KG1 (cell line): ENCODE measurements at places on chromosomes 1 and 21.
A peak's percentile ranks its signal among the peaks of the same experiment; 100 is the strongest.

- no peak for DNase-seq
Observed at GRCh38 chr21:31576428-31576827, 83.1 kb upstream of the SOD1 start.

DNA sequence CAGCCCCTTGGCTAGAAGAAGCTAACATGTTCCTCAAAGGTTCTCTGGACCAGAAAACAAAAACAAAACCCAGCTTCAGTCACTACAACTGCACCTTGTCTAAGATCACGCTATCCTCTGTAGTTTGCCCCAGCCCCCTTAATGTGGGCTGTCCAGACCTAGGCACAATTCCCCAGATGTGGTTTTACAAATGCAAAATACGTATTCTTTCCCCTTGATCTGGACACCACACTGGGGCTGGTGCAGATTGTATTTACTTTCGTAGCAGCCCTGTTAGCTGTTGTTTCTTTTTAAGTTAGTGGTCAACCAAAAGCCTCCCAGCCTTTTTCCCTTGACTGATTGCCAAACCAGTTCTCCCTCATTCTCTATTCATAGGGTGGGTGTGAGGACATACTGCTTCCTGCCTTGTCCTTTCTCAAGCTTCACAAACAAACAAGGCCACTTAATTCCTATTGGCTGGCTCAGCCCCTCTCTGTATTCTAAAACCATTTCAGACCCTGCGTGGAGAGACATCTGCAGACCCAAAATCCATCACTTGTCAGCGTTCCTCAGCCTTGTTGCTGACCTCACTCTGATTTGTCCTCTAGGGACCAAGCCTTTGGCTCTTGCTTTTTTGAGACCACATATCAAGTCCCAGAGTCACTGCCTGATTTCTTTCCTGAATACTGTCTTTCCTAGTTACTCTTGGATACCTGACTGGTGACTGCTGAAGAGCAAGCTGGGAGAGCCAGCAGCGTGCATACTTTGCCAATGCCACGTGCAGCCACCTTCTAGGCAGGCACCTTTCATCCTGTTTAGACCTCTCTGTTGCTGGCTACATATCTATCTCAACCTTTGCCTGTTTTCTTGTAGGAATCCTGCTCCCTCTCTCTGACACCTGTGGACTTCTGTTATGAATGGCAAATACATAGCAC, 96.4 kb upstream of the RAB3GAP2 start:
- no peak for DNase-seq

DNA sequence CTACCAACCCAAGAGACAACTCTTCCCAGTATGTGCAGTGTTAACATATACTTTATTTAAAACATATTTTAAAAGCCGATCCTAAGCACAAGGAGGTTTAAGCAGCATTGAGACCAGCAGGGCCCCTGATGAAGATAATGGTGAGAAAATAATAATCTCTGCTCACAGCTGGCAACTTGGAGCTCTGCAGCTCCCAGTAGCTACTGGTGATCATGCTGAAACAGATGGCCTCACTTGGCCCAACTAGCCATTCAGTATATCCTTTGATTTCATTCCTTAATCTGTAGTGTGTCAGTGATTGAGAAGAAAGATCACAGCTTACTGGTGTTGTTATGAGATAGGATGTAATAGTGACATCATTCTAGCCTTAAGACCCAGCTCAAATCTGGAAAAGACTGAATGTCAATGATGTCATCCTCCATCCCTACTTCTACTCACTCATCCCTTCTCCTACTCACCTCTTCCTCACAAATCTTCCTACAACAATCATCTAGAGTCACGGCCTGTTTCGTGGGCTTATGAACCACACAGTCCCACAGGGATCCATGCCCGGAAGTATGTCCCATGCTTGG, 817.9 kb downstream of the PLA2G4A start:
- DNase-seq: no peak

DNA sequence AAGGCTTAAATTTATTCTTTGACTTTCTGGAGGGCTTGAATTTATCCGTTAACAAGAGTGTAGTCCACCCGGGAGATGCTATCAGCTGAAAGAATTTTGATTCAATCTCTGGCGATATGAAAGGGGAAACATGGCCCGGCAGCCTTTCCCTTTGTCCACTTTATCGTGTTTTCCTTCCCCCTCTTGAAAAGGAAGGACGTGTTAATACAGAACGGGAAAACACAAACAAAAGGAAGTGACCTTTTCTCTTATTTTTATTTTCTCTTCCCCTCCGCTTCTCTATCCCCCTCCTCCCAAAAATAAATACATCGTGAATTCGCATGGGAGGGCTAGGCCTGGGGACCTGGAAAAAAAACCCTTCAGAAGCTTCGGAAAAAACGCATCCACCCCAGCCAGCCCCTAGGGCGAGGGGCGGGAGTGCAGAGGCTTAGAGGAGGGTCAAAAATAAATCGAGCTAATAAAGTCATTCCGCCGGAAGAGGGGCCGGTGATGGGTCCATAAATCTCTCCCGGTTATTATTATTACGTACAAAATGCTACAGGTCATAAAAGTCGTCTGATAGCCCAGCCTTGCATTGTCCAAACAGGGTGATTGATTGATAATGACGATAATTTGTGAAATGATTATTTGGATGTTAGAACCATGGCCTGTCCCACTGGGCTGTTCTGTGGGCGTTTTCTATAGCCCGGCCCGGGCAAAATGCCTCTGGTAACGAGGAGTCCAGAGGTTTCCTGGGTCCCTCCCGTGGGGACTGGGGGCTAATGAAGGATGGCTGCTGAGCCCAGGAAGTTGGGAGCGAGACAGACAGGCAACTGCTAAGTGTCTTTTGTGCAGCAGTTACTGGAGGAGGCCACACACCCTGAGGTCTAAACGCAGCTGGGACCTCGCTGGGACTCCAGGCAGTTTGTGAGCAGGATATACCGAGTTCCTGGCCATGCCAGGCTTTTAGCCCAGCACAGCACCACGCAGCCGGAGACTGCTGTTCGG, 179.4 kb downstream of the PRDM16 start:
- no peak for DNase-seq

- no peak for DNase-seq
Observed at GRCh38 chr1:192555399-192555798, 20.2 kb upstream of the RGS1 start.

- no peak for DNase-seq
Observed at GRCh38 chr21:16583556-16583955, 853.8 kb downstream of the USP25 start.

DNA sequence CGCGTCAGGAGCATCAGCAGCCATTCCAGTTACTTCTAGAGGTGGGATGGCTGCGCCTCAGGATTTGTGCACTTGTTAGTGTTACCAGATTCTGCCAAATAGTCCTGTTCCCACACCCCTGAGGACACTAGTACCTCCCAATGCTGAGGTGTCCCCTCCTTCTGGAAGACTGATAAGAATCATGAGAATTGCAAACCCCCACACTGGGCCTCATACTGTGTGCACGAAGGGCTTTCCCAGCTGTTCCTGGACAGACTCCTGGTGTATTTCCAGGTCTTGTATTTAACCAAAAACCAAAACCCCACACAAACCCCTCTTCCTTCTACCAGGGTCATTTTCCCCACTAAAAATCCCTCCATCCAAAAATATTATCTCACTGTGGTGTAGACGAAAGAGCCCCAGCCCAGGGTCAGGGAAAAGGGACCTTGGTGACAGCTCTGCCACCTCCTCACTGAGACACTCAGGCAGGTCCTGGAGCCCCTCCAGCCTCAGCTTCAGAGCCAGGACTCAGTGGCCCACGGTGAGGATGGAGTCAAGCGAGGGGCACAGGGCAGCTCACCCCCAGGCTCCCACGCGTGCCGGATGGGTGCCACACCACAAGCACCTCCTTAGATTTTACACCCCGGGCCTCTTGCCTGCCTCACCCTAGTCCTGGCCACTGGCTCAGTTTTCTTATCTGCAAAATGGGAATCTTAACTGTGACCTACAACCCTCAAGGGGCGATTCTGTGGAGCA, 131.4 kb upstream of the RUNX3 start:
- no peak for DNase-seq

GRCh38 chr1:4133297-4133938, 233.3 kb upstream of the C1orf174 start:
- no peak for DNase-seq

DNA sequence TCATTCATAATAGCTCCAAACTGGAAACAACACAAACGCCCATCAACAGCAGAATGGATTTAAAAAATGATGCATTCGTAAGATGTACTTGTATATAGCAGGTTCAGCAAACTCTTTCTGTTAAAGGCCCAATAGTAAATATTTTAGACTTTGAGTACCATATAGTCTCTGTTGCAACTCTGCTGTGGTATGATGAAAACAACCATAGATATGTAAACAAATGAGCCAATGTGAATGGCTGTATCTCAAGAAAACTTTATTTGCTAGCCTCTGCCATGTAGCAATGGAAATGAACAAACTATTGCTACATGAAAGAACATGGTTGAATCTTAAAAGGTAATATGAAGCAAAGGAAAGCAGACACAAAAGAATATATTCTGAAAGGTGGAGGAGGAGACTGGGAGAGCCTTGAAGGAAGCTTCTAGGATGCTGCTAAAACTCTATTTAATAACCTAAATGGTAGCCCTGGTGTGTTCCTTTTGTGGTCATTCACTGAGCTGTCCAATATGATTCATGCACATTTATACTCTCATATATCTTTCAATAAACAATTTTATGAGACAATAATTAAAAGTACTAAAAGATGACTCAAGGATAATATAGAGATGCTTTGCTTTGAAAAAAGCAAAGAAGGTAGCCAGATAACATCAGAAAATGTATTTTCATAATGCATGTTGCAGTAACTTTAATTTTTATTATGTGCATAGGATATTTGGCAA, 29.1 kb upstream of the FMO3 start:
- DNase-seq: no peak

DNA sequence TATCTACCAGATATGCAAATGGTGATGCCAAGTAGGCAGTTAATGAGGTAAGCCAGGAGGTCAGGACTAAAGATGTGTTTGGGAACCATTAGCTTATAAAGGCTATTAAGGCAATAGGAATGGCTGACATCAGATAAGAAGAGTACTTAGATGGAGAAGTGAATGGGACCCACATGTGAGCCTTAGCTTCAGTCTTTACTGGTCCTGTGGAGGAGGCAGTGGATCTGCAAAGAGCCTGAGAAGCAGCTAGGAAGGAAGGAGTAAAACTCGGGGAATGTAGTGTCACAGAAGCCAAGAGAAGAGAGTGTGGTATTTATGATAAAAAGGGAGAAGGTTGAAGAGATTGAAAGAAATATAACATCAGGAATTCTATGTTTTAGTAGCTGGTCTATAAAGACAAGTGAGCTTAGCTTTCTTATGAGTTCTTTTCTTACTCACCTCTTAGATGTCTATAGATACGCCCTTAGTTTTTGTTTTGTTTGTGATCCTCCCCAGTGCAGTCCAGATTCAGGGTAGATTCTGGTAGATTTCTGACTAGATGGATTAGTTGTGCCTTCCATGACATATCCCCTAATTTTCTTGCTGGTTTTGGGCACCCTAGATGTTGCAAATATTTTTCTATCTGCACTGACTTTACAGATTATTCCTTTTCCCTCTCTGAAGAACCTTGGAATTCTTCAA, 39.4 kb downstream of the SLAMF6 start:
- DNase-seq: no peak

- DNase-seq: no peak
Observed at GRCh38 chr1:153951801-153952200, 5.3 kb upstream of the DENND4B start.

GRCh38 chr1:12464598-12465056, 153.4 kb downstream of the DHRS3 start:
- no peak for DNase-seq

- DNase-seq: no peak
Observed at GRCh38 chr1:221272940-221273339, 393.7 kb downstream of the HLX start.

- no peak for DNase-seq
Observed at GRCh38 chr1:38834221-38834782, 25.3 kb downstream of the RRAGC start.

- peak; percentile 1 for DNase-seq
Observed at GRCh38 chr1:34549199-34549598, 205.6 kb upstream of the GJB5 start.

- no peak for DNase-seq
Observed at GRCh38 chr1:14255711-14256110, 342.8 kb upstream of the KAZN start.

DNA sequence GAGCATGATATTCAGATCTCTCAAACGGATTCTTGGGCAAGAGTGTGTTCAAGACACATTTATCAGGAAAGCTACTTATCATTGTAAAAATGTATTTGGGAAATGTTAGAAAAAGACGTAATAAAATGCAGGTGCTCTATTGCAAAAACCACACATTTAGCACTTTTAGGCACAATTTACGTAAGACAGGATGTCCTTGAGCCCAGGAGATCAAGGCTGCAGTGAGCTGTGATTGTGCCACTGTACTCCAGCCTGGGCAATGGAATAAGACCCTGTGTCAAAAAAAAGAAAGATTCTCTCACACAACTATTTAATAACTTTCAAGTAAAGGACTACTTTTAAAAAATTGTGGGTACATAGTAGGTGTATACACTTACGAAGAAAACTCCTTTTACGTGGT, 18.4 kb downstream of the SLC25A33 start:
- no peak for DNase-seq

- DNase-seq: no peak
Observed at GRCh38 chr1:33169290-33170055, 12.4 kb downstream of the TRIM62 start.

DNA sequence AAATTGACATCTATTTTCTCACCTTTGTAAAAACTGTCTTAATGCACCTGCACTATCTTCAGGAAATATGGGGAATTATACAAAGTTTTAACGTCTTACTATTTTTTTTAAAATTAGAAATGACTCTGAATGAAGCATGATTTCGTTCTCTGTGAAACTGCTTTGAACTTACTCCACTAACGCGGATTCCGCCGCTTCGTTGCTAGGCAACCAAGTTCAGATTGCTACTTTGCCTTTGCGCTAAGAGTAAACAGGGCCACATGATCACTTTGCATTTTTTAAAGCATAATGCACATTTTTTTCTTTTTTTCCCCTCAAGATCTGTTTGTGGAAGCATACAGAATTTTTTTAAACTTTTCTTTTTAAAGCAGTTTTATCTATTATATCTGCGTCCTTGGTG, 690.5 kb downstream of the BRINP3 start:
- DNase-seq: no peak

- no peak for DNase-seq
Observed at GRCh38 chr1:197083474-197083873, 16.4 kb upstream of the F13B start.

DNA sequence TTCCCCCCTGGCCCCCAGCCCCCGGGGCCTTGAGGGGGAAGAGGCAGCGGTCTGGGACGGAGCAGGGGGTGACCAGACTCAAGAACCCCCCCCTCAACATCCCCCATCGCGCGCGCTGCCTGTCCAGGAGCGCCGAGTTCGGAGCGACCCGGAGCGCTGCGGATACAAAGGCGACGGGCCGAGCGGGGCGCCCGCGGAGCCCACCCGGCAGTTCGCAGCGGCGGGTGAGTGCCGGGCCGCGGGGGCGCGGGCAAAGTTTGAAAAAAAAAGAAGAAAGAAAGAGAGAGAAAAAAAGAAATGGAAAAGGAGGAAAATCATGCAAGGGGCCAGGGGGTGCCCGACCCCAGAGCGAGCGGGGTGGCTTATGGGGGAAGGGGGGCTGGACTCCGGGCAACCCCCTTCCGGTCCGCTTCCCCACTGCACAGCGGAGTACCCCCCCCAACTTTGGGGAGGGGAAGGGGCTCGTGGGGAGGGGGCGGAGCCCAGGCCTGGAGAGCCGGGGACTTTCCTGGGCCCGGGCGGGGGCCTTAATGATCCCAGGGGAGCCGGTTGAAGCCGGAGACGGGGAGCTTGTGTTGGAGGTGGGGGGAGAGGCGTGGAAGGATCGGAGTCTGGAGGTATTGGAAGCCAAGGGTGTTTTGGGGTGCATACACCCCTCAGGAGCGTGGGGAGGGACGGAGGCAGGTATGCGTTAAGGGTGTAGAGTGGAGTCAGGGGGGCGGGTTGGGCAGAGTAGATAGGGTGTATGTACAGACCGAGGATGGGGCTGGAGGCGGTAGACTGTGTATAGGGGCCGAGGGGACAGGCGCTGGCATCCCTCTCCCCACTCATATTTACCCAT, 502 bp downstream of the VANGL2 start:
- no peak for DNase-seq
